ENCODE measurements at places on chromosomes 3 and 15.

DNA sequence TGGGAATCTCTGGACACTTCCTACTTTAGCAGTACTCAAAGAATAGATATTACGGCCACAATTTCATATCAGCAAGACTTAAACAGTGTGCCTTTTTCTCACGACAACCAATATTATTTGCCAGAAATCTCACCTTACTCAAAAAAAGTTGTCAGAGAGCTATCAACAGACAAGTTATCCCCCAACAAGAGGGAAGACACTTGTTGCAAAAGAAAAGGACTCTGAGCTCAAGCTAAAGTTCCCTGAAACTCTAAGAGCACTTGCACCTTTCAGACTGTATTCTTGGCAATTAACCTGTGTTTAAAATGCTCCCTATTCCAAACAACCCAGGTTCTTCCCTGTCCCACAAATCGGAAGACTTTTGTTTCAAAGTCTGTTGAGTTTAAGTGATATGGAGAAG, 4.5 kb downstream of the LRIG1 start:
- no peak for DNase-seq

DNA sequence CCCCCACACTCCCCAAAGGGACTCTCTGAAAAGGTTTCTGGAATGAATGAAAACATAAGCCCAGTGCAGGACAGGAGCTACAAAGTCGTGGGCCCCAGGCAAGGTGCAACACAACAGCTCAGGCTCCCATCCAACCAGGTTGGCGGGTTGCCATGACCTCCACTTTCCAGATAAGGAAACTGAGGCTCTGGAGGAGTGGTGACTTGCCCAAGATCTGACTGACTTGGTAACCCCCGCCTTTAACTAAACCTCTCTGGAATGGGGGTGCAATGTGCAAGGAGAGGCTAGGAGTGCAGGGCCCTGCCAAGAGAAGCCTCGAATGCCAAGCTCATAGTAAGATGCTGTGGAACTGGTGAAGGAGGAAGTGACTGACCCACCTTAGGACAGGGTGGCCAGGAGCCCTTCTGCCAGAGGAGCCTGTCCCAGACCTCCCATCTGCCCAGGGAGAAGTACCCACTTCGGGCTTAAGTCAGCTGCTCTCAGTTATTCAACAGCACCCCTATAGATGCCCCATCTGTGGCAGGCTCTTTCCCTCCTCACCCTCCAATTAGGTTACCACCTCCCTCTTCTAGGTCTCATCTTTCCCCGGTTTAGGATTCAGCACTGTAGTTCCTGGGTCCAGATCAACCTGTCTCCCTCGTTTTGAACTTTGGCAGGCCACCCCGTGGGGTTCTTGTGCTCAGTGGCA, 553 bp upstream of the TNNC1 start:
- DNase-seq: no peak

GRCh38 chr3:192366916-192367315, 360.4 kb downstream of the FGF12 start:
- no peak for DNase-seq

DNA sequence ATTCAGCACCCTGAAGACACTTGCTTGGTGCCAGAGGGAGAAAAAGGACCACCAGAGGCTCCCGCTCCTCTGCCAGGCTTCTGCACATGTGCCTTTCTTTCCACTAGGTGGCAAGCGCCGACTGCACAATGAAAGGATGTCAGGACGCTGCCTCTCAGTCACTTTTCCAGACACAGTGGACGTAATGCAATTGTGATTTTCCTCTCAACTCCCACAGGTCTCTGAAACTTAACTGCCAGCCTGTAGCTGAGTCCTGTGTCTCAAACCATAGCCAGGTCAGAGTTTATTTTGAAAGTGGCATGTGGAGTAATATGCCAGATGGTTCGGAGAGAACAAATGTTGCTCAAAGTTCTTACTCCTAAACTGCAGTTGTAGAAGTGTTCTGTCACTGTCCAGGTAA, 162.9 kb downstream of the ITPR1 start:
- DNase-seq: no peak

DNA sequence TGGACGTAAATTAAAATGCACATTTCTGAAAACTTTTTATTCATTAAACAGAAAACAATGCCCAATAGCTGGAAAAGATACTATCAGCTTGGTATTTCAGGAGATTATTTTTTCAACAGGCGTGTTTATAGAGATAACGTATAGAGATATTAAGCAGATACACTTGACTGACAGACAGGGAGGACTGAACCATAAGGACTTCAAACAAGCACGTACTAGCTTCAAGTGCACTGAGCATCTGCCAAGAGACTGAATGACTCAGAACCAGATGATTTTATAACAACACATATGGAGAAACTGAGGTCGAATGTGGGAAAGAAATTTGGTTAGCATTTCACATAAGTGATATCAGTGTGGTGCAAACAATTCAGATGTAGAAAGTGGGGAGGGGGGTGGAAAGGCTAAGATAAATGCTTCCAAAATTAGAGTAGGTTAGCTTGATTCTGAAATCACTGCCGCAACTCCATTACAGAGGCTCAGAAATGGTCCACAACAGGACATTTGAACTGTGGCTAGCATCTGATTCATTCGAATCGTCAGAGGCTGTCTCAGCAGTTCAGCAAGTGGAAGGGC, 103.5 kb downstream of the SEMA6D start:
- no peak for DNase-seq

DNA sequence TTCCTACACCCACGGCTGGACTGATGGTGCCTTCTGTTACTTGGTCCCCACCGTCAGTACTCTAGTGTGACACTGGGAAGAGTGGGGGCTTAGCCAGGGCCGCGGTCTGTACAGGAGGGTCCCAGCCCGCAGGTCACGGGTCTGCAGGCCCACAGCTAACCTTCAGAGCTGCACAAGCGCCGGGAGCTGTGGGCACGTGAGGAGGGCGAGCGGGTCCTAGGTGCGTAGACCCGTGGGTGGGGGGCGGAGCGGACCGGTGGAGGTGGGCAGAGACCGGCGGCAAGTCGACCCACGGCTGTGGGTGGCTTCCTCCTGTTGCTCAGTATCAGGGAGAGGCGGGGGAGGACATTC, 1.2 kb downstream of the TNFAIP8L3 start:
- DNase-seq: no peak

DNA sequence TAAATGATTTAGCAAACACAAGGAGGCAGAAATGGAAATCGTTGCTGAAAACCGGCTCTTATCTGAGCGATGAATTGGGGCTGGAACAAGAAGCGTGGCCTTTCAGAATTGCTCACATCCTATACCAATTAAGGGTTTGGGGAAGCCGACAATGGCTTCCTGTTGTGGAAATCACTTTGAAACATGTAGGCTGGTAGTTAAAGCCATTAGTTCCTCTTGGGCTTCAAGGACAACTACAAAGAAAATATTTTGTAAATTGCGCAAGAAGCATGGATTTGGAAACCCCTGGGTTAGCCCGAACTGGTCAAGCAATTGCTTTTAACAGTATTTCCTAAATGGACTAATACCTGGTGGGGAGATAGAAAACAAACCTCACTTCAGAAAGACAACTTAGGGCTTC, 182.4 kb downstream of the ADAMTS9 start:
- no peak for DNase-seq

DNA sequence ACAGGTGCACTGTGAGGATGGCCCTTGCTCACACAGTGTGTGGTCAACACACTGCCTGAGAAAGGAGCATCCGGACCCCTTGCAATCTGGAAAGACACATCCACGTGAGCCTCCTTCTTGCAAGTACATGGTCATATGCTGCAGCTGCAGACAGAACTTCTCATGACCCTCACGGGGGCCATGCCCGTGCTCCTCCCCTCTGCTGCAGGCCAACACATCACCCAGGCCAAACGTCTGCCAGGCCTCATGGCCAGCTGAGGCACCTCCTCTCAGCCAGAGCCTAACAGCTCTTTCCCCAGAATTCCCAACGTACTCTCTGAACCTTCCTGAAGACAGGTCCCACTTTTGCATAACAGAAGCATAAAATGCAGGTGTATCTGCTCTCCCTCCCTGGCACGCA, 25.3 kb downstream of the SLC41A3 start:
- no peak for DNase-seq

Data from activated CD4-positive, alpha-beta T cell treated with anti-CD3 and anti-CD28 coated beads, Interleukin-2, amount 50 U/mL, for 24 hours (primary cell).